ENCODE measurements at places on chromosomes 2 and 18.

GRCh38 chr18:46891742-46892214, 25.5 kb downstream of the PIAS2 start:
- DNase-seq, result no peak

DNA sequence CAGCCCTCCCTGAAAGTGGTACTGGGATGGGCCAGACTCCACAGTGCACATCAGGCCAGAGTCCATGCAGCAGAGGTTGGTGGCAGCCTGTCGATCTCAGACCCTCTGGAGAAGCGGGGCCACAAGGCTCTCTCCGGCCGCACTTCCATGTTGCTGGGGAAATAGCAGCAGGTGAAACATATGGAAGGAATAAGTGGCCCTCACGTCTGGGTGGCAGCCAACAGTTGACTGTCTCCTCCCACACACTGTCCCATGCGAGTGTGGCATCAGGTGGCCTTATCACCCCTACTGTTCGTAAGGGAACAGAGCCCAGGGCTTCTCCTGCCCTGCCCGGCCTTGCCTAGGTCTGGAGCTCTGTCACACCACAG, 58.1 kb upstream of the FOSL2 start:
- DNase-seq, result no peak

DNA sequence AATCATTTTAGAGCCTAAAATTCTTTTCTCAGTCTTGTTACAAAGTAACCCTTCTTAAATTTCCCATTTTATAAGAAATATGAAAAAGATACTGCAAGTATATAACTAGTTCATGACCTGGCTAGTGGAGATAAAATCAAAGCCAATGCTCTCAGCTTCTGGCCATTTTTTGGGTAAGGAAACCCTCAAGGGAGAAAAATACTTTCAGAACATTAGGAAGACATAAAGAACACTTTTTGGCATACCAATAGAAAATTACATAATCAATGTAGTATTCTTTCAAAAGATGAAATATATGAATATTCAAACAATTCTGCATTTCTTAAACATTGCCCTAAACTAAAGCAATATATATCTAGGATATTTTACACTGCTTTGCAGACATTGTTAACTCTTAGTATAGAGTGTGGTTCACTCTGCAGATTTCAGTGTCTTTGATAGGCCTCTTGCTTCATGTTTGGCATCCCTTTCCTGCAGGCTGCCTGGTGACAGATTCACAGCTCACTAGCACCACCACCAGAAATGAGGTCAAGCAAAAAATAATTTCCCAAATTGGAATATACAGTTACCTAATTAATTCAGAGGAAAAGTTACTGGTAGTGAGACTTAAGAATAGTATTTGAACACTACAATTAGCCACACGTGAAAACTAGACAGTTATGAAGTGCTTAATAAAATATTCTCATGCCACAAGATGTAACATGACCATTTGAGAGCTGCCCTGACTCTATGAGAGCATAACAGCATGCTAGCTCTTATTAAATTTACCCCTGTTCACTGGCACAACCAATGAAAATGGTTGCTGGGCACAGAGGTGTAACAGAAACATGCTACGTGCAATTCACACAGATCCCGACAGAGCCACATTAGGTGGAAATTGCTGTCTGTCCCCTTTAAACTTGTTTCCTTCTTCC, 36.0 kb downstream of the PAIP2B start:
- DNase-seq, result no peak

DNA sequence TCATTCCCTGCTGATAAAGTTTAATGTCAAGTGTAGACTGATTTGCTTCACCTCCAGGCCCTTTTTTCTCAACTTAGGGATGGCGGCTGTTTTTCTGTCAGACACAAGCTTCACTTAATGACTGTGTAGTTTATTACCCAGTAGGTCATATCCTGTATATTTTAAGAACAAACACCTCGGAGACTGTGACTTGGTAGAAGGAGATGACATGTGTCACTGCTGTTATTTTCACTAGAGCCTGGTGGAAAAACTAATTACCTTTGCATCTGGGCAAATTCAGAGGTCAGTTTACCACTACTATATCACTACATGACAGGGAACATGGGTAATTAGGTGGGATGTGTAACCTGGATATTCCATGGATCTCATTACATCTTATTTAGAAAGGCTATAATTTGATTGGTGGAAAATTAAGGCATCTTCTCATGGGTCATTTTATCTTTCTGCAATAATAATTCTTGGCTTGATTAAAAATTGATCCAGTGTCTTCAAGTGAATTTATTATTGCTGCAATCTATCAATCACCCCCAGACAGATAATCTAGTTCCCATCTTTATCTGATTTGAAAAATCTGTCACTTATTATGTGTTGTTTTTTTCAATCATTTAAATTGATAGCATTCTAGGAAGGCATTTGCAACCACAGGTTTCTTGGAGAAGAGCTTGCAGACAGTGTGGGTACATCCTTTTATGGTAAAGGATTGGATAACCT, 353.8 kb upstream of the SPRED2 start:
- DNase-seq, result no peak

DNA sequence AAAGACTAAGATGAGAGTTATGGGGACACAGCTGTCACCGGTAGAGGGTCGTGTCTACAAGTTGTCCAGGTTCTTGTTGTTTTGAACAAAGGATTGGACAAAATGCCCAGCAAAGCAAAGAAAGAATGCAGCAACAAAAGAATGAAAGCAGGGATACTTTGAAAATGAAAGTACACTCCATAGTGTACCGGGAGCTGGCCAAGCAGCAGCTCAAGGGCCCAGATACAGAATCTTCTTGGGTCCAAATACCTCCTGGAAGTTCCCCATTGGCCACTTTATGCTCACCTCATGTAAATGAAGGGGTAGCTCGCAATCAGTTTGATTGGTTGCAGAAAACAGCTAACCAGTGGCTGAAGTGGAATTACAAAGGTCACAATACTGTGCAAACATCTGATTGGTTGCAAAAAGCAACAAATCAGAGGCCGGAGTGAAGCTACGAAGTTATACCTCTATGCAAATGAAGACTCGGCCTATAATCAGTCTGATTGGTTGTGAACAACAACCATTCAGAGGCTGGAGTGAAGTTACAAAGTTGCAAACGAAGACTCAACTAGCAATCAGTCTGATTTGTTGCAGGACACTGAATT, 474.9 kb upstream of the TMEFF2 start:
- no peak for DNase-seq

- DNase-seq, result no peak
These were observed 178.4 kb downstream of the KCNE4 start for GRCh38 chr2:223230352-223230751.

- DNase-seq, result no peak
These were observed 933 bp upstream of the ADNP2 start for GRCh38 chr18:80108121-80108536.

GRCh38 chr2:173359231-173359630, 4.6 kb downstream of the CDCA7 start:
- no peak for DNase-seq

DNA sequence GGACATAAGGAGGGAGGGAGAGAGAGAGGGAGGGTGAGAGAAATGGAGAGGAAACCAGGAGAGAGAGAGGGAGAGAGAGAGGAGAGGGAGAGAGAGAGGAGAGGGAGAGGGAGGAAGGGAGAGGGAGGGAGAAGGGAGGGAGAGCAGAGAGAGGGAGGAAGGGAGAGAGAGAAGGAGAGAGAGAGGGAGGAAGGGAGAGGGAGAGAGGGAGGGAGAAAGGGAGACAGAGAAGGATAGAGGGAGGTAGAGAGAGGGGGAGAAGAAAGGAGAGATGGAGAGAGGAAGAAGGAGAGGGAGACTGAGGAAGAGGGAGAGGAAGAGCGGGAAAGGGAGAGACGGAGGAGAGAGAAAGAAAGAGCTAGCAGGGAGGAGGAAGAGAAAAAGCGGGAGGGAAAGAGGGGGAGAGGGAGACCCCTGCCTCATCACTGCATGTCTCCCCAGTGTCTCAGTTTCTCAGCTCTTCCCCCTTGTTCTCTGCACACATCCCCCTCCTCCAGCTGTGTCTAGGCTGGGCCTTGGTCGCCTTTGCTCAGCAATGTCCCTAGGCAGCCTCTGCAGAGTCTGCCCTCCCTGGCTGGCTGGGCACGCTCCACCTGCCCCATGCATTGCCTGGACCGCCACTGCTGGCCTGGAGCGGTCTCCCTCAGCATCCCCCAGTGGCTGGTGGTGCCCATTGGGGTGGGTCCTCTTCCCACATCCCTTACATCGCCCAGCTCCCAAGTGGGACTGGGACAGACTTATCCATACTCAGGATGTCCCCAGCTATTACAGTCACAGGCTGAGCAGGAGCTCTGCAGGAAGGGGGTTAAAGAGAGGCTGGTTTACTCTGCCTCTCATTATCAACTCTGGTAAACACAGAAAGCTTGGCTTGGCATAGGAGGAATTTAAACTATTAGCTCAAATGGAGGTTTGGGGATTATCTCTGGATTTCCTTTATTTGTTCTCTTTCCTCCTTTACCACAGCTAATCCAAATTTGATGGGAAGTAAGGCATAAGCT, 85.7 kb upstream of the APCDD1 start:
- no peak for DNase-seq

GRCh38 chr2:223923976-223924375, 21.2 kb downstream of the WDFY1 start:
- DNase-seq, result no peak

- DNase-seq, result peak; percentile 93
These were observed 18.6 kb downstream of the NRXN1 start for GRCh38 chr2:51013079-51013932.

DNA sequence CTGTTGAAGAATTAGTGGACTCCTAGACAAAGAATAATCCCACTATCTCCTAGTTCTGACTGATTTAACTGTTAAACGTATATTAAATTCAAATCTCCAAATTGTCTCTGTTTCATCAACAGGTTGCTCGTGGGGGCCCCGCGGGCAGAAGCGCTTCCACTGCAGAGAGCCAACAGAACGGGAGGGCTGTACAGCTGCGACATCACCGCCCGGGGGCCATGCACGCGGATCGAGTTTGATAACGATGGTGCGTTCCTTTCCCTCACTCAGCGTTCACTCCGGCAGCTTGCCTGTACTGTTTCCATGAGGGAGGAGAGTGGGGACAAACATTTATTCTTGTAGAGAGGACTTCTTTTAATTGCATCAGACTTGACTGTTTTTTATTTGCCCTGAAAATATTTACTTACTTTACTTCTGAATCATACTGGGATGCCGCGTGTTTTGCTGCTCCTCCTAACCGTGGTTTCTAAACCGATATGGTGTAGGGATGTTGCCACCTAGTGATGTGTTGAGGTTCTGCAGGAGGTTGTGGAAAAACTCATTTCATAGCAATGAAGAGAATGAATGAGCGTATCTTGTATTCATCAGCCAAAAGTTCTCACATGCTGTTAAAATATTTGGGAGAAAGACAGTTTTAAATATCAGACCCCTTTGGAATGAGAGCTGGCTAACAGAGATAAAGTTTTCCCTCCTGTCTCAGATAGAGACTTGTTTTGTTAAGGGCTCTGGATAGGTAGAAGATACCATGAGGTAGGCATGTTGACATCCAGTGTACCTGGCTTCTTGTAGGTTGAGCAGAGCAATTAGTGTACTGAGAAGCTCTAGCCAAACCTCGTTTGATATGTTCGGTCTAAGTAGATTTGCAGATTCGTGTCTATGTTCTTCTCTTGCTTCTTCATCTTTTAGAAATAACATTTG, 38.3 kb downstream of the ITGA6 start:
- peak; percentile 54 for DNase-seq

DNA sequence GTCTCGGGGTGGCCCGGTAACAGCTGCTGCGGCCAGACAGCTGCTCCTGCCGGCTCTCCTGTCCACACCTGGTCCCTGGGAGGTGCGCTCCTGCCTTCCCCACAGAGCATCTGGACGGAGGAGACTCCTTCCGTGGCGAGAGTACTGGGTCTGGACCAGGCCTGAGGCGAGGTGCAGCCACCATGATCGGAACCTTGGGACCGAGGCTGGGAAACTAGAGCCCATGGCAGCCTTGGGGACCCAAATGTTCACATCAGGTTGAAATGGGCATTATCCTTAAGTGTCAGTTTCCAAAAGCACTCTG, 628 bp downstream of the GIGYF2 start:
- DNase-seq, result no peak

GRCh38 chr2:85053802-85054201, 79.4 kb upstream of the TCF7L1 start:
- no peak for DNase-seq

DNA sequence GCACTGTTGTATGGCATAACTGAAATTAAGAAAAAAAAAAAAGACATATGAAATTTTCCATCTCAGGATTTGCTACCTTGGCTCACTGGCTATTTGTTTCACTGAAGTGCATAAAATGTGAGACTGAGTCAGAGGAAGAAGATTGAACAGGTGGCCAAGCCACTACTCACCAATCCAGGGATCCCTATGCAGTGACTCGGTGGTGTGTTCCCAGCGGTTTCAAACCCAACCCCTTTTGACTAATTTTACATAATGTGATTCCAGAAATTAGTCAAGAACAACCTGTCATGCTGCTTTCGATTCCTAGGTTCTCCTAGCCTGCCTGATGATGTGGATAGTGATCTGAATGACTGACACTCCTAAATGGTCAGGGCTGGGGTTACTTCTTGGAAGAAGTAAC, 77.3 kb downstream of the KLHL14 start:
- no peak for DNase-seq

DNA sequence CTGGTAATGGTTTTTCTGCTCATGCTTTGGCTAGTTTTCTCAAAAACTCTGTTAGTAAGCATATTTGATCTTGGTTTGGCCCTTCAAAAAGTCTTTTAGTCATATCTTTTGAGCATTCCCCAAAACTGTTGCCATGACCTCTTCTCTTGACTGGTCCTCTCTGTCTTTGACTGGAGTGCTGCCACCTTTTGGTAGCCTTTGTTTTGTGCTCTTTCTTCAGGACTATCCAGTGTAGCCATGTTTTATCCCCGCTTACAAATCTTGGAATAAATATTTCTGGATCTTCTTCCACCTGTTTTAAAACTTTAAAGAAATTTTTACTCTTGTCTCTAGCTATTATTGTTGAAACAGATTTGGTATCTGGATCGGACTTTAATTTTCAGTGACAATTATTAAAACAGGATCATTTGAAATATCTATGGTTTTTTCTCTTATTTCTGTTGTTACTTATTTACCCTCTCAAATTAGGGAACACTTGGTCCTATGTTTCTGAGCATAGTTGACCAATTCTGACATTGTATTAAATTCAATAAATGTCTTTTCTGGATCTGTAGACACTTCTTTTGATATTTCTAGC, 965 bp upstream of the ELOA2 start:
- peak; percentile 3 for DNase-seq

GRCh38 chr18:394987-395362, 105.5 kb downstream of the COLEC12 start:
- DNase-seq, result no peak
